ENCODE measurements at places on chromosomes 12 and 14.

- no peak for DNase-seq
These were observed 1.5 kb upstream of the GALNT6 start for GRCh38 chr12:51392556-51393237.

DNA sequence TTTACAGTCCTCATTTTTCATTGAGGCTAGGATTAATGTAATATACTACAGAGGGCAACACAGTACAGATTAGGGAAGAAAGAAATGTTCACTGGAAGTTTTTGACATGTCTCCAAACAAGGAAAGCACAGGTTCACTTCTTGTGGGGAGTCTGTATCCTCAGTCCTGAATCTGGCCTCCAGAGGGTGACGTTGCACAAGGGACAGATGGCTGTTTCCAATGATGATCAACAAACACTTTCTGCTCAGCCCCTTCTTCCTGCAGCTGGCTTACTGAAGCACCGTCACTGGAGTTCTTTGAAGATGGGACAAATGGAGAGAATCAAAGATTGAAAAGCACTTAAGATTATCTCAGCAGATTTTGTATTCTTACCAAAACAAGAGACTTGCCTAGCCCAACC, 123.3 kb upstream of the OR4E1 start:
- no peak for DNase-seq

- DNase-seq: no peak
These were observed 14.6 kb downstream of the PCNX4 start for GRCh38 chr14:60106339-60106738.

- no peak for DNase-seq
These were observed 49.6 kb upstream of the PTCSC3 start for GRCh38 chr14:36226164-36226563.

GRCh38 chr12:106030210-106031071, 108.3 kb downstream of the NUAK1 start:
- no peak for DNase-seq

DNA sequence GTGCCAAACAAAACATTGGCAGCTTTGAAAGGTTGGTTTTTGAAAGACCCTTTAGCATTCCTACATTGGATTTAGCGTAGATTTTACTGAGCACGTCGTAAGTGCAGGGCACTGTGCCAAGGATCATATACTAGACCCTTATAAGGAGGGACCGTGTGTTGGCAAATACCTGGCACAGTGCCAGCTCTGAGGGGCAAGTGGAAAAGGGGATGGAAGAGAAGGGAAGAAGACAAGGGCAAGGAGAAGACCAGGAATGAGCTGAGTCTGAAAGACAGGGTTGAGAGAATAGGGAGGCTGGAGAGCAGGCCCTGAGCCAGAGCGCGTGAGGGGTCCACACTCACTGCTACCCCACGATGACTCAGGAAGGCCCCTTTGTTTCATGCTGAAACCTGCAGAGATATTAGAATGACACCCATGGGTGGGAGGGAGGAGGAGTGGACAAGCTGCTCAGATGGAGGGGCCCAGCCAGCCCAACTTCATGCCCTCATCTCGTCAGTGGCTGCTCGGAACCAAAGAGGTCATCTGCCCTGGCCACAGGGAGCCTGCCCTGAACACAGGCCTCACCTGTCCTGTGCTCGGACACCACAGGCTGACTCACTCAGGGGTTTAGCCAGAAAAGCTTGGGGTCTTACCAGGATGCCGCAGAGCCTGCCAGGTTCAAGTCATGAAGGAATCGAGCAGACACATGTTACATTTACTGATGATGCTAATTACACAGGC, 25.0 kb downstream of the RAB35 start:
- no peak for DNase-seq

- no peak for DNase-seq
These were observed 20.6 kb downstream of the PTHLH start for GRCh38 chr12:27951898-27952297.

GRCh38 chr12:89707703-89708564, 704 bp downstream of the ATP2B1 start:
- DNase-seq: no peak
